ENCODE measurements at places on chromosomes 1 and 21. TPM values are rescaled to one million over a fixed set of nuclear protein-coding genes. Genes with fewer than 3 reads are reported as not detected.

KIAA1614 gene
- total RNA-seq: 7.0 TPM

PCP4L1 gene
- total RNA-seq: not detected

UAP1 gene
- total RNA-seq: 64.6 TPM

ATP1A4 gene
- total RNA-seq: not detected

NCMAP gene
- not detected for total RNA-seq

FAM72D gene
- total RNA-seq: 0.37 TPM

SV2A gene
- 18.3 TPM for total RNA-seq

MEGF6 gene
- 3.0 TPM for total RNA-seq

GBP3 gene
- 23.7 TPM for total RNA-seq

LRRC8B gene
- 0.55 TPM for total RNA-seq

DFFA gene
- 31.6 TPM for total RNA-seq

EPHA8 gene
- total RNA-seq: not detected

CRYAA gene
- not detected for total RNA-seq

NTMT2 gene
- not detected for total RNA-seq

KCND3 gene
- 0.57 TPM for total RNA-seq

Data from smooth muscle cell of bladder (primary cell).